ENCODE measurements at places on chromosomes 3 and 15.

DNA sequence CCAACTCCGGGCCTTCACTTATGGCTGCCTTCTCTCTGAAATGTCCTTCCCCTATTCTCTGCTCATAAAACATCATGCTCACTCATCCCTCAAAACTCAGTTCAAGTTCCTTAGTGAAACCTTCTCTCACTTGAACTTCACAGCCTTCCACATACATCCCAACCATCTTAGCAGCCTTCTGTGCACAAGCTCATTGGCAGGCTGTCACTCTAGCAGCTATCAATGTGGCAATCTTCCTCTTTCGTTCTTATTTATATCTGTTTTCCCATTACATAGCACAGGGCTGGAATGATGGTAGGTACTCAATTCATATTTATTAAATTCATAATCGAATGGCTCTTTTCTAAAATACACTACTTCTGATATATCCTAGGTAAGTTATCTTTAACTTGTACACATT is 66.4 kb upstream of the MCTP2 start:
- no peak for DNase-seq

DNA sequence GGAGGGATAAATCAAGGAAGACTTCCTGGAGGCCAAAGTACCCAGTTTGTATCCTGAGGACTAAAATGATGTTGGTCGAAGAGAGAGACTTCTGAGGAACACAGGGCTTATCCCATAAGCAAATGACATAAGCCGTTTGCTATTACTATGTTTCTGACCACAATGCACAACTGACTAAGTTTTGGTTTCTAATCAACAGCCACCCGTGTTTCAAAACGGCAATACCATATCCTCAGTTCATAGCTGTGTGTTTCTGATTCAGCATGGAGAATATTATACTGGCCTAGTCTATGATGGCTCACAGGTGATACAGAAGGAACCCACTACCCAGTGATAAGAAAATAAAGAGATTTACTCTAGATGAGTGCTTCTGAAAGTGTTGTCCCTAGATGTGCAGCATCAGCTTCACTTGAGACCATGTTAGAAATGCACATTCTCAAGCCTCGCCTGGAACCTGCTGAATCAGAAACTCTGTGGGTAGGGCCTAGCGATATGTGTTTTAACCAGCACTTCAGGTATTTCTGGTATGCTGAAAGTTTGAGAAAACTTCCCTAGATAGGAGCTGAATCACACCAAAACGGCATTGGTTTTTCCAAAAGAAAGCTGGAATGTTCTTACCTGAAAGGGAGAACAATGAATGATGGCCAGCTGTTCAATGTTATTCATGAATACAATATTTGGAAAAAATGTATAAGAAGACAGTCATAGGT is 639.7 kb upstream of the NR2F2 start:
- no peak for DNase-seq

GRCh38 chr3:46866720-46867549 is 3.7 kb upstream of the MYL3 start:
- peak; percentile 43 for DNase-seq

GRCh38 chr3:102484-102883 is 94.1 kb upstream of the CHL1 start:
- DNase-seq: no peak

DNA sequence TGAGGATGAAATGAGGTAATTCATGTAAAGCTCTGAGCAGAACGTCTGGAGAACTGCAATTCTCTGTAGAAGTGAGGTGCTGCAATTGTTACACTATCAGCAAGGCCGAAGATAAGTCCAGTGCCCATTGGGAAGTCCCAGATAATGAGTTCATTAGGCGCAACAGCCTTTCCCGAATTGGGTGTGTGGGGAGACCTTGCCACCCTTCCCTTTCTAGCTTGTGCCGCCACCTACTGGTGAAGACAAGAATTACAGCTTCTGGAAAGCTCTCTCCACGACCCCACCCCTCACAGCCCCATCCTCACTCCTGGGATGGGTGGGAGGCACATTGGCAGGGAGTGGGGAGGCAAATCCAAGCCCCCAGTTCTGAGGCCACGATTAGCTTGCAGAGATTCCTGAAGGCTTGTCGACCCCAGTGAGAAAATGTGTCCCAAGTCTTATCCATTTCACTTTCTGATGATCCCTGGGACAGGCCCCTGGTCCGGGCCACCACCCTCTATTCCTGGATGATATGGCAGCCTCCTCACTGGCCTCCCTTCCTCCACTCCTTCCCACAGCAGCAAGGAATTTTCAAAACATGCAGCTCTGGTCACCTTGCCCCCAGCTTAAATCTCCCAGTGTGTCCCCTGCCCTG is 36.4 kb downstream of the FAM3D start:
- peak; percentile 63 for DNase-seq

GRCh38 chr3:123547881-123548519 is 36.9 kb downstream of the HACD2 start:
- DNase-seq: no peak

GRCh38 chr3:51679777-51680176 is 8.7 kb downstream of the TEX264 start:
- no peak for DNase-seq

- DNase-seq: no peak
Measured at GRCh38 chr15:27867861-27868260, 231.3 kb downstream of the OCA2 start.

DNA sequence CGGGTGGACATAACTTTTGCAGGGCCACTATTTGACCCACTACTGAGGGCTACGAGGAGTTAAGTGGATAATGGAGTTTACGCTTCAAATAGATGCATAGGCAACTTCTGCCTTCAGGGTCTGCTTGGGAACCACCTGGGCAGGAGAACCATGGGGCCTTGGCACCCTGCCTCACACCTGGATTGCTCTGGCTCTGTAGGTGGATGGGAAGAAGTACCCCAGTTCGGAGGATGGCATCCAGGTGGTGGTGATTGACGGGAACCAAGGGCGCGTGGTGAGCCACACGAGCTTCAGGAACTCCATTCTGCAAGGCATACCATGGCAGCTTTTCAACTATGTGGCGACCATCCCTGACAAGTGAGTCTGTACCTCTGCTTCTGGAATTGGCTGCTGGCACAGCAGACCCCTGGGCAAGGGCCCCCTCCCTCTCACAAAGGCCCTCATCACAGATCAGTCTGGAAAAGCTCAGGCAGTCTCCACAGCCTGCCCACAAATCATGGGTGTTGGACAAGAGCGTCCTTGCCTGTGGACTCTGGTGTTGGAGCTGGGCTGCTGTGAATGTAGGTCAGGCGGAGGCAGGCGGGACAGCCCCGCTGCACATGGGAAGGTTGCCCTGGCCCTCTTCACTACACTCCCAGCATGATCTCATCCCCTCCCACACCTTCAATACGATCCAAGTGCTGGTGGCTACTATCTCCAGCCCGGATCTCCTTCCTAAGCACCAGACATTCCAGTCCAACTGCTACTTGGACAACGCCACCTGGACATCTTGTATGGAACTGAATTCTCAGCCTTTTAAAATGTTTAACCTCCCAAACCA is 46.7 kb downstream of the MESD start:
- DNase-seq: no peak

GRCh38 chr3:45407600-45407999 is 19.2 kb downstream of the LARS2 start:
- no peak for DNase-seq

DNA sequence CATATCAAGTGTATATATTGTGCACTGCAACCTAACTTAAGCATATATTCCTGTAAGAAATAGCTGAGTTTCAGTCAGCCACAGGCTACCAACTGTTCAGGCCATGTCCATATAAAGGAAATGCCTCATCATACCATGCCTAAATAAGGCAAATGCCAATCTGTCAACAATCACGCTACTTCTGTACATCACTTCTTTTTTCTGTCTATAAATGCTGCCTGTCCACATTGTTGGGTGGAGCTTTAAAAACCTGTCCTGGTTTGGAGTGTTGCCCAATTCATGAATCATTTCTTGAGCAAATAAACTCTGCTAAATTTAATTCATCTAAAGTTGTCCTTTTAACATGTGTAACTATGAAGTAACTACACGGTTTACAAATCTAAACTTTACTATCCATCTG is 1091.9 kb downstream of the NSUN3 start:
- DNase-seq: peak; percentile 63

GRCh38 chr3:40020689-40021088 is 211.3 kb downstream of the MYRIP start:
- peak; percentile 39 for DNase-seq

- DNase-seq: no peak
Measured at GRCh38 chr15:40075298-40076044, 33.2 kb downstream of the BMF start.

GRCh38 chr3:184073621-184074020 is 20.8 kb downstream of the HTR3C start:
- DNase-seq: no peak

- DNase-seq: no peak
Measured at GRCh38 chr15:70235347-70235746, 137.6 kb upstream of the TLE3 start.

DNA sequence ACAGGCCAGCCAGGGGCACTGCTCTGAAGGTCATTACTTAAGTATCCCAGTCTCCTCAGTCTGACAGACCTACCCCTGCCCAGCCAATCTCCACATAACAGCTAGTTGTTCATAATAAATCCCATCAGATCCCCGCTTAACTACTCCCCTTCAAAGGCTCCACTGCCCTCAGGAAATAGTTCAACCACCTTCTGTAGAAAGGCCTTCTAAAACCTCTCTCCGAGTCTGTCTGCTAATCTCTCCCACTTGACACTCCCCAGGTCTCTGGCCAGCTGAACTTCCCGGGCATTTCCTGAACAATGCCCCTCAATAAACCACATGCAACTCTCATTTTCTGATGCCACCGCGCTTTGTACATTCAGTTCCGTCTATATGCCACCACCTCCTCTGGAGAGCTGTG is 6.0 kb downstream of the PRC1 start:
- no peak for DNase-seq

GRCh38 chr3:66789580-66790237 is 208.4 kb upstream of the KBTBD8 start:
- DNase-seq: no peak

GRCh38 chr15:65862682-65863081 is 6.6 kb upstream of the RAB11A start:
- DNase-seq: peak; percentile 68

GRCh38 chr15:33859992-33860545 is 108.2 kb upstream of the CHRM5 start:
- DNase-seq: no peak

GRCh38 chr15:92502930-92503857 is 109.5 kb downstream of the ST8SIA2 start:
- no peak for DNase-seq

All from fibroblast of skin of back (primary cell).